CD4-positive, alpha-beta T cell treated with Interleukin-21 for 1 hour (primary cell): ENCODE measurements at places on chromosomes 11 and 22.

DNA sequence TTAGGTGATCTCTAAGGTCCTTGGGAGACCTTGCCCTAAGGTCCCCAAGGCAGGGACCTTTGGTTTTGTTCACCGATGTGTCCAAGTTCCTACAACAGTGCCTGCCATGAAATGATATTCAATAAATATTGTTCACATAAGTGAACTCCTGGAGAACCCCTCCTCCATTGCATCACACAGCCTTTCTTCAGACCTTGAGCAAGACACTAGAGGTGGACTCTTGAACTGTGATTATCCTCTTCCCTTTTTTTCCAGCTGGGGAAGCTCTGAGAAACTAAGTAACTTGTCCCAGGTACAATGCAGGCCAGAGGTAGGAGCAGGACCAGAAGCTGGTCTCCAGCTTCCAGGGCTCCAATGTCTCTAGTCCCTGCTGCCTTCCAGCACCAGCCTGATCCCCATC, 76.6 kb upstream of the LMO1 start:
- DNase-seq, result no peak

GRCh38 chr11:15483205-15483604, 368.5 kb downstream of the INSC start:
- no peak for DNase-seq

DNA sequence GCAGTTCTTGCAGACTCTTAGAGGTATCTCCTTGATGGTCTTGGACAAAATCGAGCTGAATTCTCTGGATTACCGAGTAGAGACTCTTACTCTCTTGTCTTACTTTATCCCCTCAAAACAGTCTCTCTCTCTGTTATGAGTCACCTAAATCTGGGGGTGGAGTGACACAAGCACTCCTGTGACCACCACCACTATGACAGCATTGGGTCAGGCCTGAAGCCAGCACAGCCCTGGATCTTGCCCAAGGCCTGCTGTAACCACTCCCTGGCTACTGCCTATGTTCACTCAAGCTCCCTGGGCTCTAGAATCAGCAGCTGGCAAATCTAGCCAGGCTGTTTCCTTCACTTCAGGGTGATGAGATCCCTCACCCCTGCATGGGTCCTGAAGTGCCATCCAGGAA, 662.5 kb downstream of the LUZP2 start:
- DNase-seq, result no peak

GRCh38 chr22:19696504-19697276, 17.6 kb upstream of the SEPTIN5 start:
- DNase-seq, result no peak

DNA sequence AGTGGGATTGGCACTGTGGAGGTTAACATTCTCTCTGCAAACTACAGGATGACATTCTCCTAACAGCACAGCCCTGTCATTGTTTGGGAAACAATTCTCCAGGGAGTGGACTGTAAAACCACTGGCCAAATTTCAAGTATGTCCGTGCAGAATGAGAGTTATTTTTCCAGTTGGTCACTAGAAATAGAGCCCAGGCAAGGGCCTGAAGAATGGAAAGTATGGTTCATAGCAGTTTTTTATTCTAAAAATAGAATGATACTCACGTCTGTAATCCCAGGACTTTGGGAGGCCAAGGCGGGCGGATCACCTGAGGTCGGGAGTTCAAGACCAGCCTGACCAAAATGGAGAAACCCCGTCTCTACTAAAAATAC, 39.0 kb upstream of the CD44 start:
- DNase-seq, result no peak

- no peak for DNase-seq
These were observed 890.5 kb upstream of the ANO3 start for GRCh38 chr11:25441421-25441820.

DNA sequence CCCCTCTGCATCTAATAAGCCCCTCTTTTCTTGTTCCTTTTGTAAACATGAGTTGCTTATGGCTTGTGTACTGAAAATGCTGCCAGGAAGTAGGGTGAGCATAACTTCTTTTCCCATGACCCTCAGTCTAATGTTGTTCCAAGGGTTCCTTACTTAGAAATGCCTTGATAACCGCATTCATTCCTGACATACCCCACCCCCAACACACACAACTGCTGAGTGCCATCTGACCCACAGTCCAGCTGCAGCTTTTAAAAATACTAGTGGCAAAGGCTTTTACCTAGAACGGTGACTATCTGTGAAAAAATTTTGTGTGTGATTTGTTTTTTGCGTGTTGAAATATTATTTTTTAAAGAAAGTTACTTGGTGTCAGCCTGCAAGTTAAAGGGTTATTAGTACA, 52.6 kb downstream of the ARHGAP42 start:
- DNase-seq, result no peak

DNA sequence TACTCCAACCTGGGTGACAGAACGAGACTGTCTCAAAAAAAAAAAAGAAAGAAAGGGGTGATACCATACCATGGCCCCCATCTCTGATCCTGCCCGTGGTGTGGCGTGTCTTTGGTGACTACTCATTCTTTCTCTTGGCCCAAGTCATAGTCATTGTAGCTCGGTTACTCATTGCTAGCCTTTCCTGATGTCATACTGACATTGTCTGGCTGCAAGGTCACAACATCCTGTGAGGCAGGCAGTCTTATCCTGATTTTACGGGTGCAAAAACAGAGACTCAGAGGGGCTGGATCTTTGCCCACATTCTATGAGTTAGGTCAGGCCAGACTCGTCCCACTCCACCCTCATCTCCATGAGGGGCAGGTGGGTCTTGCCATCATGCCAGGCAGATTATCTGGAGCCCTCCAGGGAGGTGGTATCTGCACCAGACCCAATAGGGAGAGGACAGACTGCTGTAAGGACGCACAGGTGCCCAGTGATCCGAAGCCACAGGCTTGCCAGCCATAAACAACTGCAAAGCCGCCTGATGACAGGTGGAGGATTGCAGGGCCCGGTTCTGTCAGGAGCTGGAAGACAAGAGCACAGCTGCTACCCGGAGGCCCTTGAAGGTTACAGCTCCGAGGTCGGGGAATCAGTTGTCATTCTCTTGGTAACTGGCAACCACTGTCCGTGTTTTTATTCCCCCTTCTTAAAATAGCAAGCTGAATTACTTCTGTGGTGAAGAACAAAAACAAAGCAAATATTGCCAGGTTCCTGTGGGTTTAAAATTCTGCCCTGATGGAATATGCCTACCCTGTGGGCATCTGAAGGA, 13.8 kb downstream of the TOM1 start:
- DNase-seq, result no peak

DNA sequence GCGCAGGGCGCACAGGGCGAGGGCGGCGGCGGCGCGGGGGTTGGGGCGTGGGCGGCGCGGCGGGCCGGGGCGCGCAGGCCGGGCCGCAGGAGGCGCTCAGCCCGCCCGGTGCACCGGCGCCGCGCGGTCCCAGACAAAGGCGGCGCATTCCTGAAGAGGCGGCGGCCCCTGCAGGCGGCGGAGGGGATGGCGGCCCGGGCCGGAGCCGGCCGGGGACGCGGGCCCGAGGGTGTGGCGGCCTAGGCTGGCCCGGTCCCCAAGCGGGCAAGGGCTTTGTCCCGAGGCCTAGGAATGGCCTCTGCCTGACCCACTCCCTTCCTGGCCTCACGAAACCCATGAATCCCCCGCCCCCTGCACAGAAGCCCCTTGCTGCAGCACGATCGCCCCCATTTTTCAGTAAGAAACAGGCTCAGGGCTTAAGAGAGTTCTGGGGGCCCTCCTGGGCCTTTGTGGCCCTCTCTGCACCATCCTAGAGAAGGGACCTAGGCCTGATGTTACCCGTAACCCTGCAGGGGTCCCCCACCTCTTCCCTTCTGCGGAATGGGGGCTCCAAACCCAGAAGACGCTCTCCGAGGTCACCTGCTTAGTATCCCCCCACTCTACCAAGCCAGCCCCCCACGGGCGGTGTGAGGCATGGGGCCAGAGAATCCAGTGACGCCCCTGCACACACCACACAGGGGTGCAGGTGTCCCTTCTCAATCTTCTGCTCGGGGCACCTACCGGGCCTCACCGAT, at the start of gene RTN4R:
Gene RTN4R (minus strand): TSS at position 40 of the 734 bp plus-strand sequence. CDS start 226 bp downstream, outside the sequence.
- peak; percentile 59 for DNase-seq

GRCh38 chr11:117375960-117376359, 48.3 kb downstream of the CEP164 start:
- no peak for DNase-seq

- no peak for DNase-seq
These were observed 73.3 kb downstream of the TRMU start for GRCh38 chr22:46408568-46409506.

DNA sequence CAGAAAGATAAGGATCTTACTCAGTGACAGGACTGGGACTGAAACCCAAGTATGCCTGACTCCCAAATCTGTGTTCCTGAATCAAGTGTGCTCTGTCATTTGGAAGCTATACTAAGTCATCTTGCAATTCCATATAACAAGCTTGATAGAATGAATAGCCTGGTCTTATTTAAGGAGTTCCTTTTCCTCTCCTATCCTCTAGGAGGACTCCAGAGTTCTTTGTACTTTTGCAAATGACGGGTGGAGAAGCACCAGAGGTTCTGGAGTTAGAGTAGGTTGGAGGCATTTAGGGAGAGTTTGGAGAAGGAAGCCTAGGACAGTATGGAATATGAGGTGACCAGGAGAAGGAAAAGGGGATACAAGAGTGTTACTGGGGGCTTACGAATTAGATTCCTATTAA, 92.9 kb upstream of the RCN1 start:
- no peak for DNase-seq

- no peak for DNase-seq
These were observed 553.6 kb downstream of the BUD13 start for GRCh38 chr11:116219171-116219635.

- no peak for DNase-seq
These were observed 56.6 kb downstream of the ST14 start for GRCh38 chr11:130216221-130216550.

GRCh38 chr11:95652002-95652472, 137.5 kb downstream of the FAM76B start:
- DNase-seq, result no peak

DNA sequence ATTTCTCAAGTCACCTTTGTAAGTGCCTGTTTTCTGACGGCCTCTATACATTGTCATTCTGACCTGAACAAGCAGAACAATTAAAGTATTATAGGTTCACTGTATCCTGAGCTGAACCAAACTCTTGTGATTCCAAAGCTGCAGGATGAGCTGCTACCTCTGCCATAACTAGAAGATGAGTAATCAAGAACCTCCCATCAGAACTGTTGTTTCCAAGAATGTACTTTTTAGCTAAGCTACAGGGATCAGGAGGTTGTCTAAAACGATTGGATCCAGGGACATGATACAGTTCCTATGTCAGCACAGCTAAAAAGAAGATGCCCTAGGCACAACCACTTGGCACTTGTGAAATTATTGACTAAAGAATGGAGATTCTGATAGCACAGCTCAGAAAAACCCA, 288.4 kb upstream of the CCDC90B start:
- DNase-seq, result no peak

DNA sequence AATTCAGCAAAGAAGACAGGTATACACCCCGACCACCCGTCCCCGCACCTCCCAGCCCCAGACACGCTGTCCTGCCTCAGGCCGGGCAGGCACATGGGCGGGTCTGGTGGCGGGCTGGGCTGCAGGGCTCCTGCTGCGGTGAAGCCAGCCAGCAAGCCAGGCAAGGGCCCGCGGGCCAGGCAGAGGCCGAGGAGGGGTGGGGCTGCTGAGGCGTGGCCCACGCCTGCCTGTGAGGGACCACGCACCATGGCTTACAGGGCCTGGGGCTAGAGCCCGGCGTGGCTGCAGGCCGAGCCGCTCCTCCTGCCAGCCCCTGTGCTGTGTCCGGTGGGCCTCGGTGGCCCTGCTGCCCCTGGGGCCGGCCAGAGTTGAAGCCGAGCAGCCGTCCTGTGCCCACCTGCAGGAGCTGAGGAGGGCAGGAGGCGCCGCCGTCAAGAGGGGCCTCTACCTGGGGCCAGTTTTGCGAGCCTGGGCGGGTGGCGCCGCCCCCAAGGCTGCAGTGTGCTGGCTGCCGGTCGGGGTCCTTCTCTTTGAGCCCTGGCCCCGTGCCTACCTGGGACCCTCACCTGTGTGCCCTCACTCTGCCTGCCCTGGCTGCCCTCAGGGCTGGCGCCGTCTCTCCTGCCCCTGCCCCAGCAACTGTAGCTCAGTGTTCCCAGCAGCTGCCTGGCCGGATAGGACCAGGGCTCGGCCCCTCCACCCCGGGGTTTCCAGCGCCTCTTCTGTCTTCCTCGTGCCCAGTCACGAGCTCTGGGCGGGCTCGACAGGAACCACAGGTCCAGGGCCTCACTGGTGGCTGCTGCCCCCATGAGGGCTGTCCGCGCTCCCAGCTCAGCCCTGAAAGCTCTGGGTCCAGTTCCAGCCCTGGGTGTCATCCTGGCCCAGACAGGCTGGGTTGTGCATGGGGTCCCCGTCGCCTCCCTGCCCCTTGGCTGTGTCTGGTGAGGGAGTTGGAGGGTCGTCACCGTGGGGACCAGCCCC, 38.4 kb downstream of the MOB2 start:
- no peak for DNase-seq

GRCh38 chr11:2592559-2593392, 107.0 kb downstream of the KCNQ1OT1 start:
- no peak for DNase-seq

DNA sequence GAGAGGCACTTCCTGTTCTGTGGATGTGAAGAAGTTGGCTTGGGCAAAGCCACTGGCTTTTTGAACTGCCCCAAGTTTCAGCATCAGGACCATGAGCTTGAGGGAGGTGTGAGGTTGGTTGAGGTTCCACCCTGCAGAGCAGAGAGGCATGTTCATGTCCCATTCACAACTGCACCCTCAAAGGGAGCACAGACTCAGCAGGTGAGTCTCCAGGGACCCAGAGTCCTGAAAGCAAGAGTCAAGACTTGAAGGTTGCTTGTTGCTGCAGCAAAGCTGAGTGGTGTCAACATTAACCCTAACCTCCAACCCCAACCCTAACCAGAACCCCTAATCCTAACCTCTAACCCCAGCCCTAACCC, 556.3 kb downstream of the BRD1 start:
- no peak for DNase-seq

GRCh38 chr22:35891442-35891841, 137.2 kb downstream of the RBFOX2 start:
- DNase-seq, result no peak

- no peak for DNase-seq
These were observed 77.9 kb downstream of the ST3GAL4 start for GRCh38 chr11:126433244-126433846.
